ENCODE measurements at places on chromosomes 1 and 21. TPM values are rescaled to one million over a fixed set of nuclear protein-coding genes. Genes with fewer than 3 reads are reported as not detected.

Gene CYYR1
- total RNA-seq: 34.2 TPM

Gene COL8A2
- 1.6 TPM for total RNA-seq

Gene HSD3B2
- 0.07 TPM for total RNA-seq

Gene CLCA1
- not detected for total RNA-seq

Gene GBP2
- 0.04 TPM for total RNA-seq

Gene ASPM
- 48.3 TPM for total RNA-seq

Gene EPHB2
- total RNA-seq: 14.8 TPM

Gene LIN28A
- total RNA-seq: 868 TPM

Gene ZNF326
- total RNA-seq: 13.0 TPM

Gene CSF3R
- 0.97 TPM for total RNA-seq

Measured in H7 (cell line).